ENCODE measurements at places on chromosomes 3 and 15.

- ATAC-seq, result peak; percentile 73
Observed at GRCh38 chr3:194738254-194739093, 52.8 kb downstream of the FAM43A start.

DNA sequence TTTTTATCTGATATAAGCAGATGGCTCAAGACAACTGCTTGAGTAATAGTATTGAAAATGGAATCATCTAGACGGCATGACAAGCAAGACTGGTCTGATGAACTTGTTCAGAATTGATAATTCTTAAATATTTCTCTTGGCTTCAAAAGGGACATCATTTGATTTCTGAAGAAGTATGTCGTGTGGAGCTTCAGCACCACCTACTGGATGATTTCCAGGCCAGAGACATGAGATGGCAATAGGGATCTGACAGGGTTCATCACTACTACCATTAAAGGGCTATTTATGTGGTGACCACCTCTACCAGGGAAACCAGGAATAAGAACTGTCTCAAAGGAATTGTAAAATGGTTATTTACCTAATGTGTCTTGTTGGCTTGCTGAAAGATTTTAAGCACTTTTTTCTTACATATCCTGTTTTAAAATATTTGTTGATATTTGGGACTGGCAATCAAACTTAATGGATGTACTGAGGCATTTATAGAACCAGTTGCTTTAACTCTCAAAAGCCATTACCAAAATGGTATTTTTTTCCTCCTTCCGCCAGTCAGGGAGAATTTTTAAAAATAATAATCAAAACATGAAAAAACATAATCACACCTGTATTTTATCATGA is 99.5 kb upstream of the FAM98B start:
- ATAC-seq, result peak; percentile 84

DNA sequence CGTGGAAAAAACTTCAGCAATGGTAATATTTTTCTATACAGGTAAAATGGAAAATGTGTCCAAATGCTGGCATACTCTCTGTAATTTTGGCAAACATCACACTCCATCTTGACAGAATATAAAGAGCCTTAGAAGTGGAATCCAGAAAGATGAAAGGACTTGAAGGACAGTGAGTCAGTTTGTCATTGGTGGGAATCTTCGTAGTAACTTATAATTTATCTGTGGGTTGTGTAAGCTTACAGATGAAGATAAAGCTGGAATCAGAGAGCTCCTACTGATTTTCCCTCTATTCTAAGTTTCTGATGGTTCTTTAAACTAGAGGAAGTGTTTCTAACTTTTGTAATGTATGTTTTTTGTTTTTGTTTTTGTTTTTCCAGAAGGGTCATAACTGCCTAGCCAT is 8.7 kb upstream of the PDZRN3 start:
- no peak for ATAC-seq

- no peak for ATAC-seq
Observed at GRCh38 chr3:140467104-140467577, 210.7 kb upstream of the TRIM42 start.

GRCh38 chr3:11651900-11652299 is 8.2 kb upstream of the VGLL4 start:
- 0 out of 3 replicates have a peak, but pooled peaks have one; percentile 31 for ATAC-seq

DNA sequence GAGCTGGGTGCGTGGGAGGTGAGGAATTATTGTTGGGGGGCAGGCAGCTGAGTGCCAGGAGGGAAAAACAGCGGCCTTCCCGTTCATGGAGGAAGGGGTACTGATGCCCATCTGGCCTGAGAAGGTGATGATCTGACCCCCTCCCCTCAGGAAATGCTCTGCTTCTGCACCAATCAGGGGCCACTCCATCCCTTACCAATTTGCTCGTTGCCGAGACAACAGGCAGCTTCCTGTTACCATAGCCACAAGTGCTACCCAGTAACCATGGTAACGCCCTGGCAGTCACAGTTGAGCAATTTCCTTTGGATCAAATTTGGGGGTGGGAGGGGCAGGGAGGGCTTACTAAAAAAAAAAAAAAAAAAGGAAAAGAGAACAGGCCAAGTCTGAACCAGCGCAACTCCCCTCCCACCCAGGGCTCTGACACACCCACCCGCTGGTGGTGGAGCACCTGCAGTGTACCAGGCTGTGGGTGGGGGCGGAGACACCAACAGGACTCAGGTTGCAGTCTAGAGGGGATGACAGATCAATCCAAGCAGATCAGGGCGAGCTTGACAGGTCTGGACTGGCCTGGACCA is 13.7 kb downstream of the CELF6 start:
- no peak for ATAC-seq

GRCh38 chr3:183287301-183287971 is 34.4 kb downstream of the B3GNT5 start:
- ATAC-seq, result peak; percentile 27

Measured in SK-N-SH treated with all-trans-retinoic acid at 6 μM for 48 hours (cell line).